ENCODE measurements at places on chromosomes 11 and 22. TPM values are rescaled to one million over a fixed set of nuclear protein-coding genes. Genes with fewer than 3 reads are reported as not detected.

DNA sequence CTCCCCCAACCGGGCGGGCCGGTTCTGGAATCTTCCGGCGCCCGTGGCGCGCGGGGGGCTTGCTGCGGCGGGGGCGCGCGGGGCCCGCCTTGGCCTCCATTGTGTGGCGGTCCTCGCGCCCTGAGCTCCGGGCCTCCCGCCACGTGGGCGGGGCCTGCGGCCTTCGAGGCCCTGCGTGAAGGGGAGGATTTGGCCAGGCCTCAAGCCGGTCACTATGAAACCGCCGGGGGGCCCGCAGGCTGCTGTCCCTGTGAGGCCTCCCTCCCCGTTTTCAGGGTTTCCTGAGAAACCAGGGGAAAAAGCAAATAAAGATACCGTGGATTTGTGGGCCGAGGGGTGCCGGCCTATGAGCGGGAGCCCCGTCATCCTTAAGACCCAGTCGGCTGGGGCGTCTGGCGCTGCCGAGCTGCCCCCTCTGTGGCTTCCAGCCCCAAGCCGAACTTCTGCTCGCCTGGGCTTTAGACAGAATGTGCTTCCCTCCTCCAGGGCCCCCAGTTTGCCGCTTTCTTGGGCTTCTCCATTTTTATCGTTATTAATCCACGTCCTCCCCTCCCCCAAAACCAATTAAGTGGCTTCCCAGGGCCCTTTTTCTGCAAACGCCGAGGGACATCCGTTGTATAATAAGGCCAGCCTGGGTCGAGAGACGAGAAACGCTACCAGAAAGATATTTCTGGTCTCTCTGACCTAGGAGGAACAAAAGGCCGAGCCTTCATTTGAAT, 602 bp downstream of the EWSR1 start:
- peak; percentile 44 for DNase-seq

DNA sequence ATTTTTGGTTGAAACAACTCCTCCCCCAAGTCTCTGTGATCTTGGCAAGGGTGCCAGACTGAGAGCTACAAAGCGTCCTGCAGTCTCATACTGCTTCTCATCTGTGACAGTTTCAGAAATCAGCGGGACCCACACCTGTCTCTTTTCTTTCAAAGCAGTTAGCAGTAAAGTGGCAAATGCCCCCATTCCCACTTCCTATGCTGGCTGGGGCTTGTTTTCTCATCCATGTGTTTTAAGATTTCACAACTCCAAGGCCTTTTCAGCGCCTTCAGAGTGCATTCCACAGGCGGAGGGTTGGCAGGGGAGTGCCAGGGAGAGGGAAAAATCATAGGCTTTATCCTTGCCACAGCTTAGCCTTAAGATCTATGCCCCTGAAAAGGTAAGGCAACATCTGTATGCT, 493.5 kb downstream of the OPCML start:
- no peak for DNase-seq

GRCh38 chr11:57410287-57410686, 16.6 kb downstream of the SLC43A3 start:
- DNase-seq: no peak

DNA sequence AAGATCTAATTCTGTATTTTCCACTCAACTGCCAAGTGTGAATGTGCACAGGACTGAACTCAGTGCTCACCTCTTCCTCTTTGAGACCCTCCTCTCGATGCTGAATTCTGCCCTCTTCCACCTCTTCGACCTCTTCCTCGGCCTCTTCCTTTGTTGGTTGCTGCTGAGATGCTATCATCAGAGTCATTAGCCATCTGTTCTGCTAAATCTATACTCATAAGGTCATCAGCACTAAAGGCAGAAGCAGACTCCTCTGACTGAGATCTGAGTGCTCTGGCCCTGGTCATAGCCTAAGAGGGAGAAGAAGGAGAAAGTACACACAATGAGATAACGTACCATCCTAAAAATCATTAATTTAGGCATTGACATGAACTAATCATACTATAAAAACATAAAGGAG, 45.9 kb upstream of the GPR83 start:
- no peak for DNase-seq

GRCh38 chr22:37545703-37546436, 14.4 kb upstream of the CDC42EP1 start:
- DNase-seq: no peak

GRCh38 chr11:65866509-65867283, 5.9 kb downstream of the EFEMP2 start:
- DNase-seq: no peak

GRCh38 chr11:61375761-61376108, 13.6 kb downstream of the TMEM138 start:
- no peak for DNase-seq

GRCh38 chr11:22430639-22431038, 92.5 kb downstream of the SLC17A6 start:
- no peak for DNase-seq

DNA sequence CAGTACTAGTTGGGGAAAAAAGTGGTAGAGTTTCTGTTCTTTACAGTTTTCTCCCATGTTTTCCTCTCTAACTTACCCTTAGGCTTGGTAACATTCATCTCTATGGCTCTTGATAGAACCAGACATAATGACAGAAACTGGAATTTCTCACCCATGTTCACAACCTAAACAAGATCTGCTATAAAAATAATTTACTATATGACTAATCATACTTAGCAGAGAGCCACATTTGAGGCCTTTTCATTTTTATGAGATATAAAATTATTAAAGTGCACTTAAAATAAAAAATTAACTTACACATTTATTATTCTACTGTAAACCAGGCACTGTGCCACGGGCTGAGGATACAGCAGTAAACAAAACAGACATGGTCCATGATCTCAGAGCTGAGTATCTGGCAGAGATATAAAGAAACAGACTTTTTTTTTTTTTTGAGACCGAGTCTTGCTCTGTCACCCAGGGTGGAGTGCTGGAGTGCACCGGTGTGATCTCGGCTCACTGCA, 98.1 kb downstream of the GAB2 start:
- no peak for DNase-seq

DNA sequence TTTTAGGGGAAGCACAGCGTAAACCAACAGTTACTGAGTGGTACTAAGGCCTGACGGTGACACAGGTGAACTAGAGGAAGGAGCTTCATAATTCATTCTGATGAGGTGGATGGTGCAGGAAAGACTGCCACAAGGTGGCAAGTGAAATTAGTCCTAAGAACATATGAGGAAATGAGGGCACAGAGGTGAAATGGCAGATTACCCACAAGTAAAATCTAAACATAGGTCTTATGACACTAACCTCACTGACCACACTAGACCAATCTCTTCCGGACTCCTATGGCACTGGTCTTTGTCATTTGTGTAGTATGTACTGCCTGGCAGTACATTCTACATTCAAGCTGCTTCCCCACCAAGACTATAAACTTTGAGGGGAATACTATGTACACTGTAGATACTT, 20.2 kb downstream of the GAB2 start:
- no peak for DNase-seq

DNA sequence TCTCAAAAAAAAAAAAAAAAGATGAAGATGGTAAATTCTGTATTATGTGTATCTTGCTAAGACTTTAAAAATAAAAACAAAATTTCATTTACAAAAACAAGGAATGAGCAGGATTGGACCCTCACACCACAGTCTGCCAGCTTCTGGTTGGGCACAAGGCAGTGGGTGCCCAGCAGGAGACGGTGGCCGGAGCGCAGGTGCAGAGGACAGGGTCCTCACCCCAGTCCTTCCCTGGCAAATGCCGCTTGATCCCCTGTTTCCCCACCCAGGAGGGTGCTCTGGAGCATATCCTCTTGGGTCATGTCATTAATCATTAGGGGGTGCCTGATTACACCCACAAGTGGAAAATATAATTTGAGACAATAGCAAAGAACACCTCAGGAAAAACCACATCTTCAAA, 31.2 kb downstream of the SHANK2 start:
- DNase-seq: no peak

CALCA gene
- total RNA-seq: not detected

LRRN4CL gene
- 0.23 TPM for total RNA-seq

KCNJ4 gene
- total RNA-seq: not detected

SAA2 gene
- total RNA-seq: not detected

OR8G5 gene
- not detected for total RNA-seq

TUB gene
- 0.55 TPM for total RNA-seq
